ENCODE measurements at places on chromosomes 6 and 20. TPM values are rescaled to one million over a fixed set of nuclear protein-coding genes. Genes with fewer than 3 reads are reported as not detected.

DNA sequence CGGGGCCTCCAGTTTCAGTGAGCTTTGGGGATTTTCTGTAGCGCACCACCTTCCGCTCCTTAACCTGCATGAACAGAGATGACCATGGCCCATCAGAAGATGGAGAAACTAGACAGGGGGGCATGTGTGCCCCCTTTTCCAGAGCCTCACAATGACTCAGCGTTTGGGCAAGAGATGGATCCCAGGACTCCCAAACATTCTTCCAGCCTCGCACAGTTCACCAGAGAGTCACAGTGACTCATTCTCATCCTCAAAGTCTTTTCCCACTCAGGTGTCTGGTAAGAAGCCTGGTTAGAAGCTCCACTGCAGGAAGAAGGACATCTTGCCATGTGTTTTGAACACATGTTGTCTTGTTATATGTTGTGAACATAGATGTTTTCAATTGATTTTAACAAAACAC lies 76.2 kb upstream of the FRMD1 start:
- DNase-seq = no peak

DNA sequence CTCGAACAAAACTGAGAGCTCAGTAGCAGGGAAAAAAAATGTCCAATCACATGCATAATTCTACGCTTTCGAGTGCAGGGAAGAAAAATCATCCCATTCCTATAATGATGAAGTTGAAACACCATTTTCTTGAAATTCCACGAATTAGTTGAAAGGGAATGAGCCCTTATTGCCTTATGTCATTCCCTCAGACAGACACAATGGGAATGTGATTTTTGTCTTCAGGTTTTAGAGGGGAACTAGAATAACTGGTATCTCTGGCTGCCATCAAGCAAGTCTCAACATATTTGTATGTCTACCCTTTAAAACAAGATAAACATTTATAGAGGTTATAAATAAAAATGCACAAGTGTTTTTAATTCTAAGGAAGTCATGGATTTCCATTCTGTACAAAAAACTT lies 87.9 kb downstream of the KIF13A start:
- DNase-seq = no peak

NR2E1 gene
- total RNA-seq = not detected

GRCh38 chr6:113397236-113397635 lies 459.9 kb upstream of the MARCKS start:
- peak; percentile 70 for DNase-seq

DNA sequence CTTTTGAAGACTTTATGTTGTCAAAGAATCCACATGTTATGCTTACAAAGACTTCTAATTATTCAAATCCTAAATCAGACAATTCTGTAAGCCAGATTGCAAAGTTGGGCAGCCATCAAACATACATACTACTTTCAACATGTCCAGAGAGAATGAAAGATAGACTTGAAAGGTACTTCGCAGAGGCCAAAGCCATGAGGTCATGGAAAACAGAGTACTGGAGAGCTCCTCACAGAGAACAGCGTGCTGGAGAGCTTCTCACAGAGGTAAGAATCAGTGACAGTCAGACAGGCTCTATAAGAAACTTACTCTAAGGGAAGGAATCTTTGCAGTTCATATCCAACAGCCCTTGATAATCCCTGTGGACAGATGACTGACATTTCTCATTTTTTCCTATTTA lies 400.2 kb downstream of the GJA1 start:
- peak; percentile 17 for DNase-seq

DNA sequence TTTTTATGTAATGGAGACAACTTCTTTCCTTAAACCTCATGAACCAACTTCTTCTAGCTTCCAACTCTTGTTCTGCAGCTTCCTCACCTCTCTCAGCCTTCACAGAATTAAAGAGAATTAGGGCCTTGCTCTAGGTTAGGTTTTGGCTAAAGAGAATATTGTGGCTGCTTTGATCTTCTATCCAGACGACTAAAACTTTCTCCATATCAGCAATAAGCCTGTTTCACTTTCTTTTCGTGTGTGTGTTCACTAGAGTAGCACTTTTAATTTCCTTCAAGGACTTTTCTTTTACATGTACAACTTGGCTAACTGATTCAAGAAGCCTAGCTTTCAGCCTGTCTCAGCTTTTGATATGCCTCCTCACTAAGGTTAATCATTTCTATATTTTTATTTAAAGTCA lies 596.1 kb upstream of the NRSN1 start:
- no peak for DNase-seq

DNA sequence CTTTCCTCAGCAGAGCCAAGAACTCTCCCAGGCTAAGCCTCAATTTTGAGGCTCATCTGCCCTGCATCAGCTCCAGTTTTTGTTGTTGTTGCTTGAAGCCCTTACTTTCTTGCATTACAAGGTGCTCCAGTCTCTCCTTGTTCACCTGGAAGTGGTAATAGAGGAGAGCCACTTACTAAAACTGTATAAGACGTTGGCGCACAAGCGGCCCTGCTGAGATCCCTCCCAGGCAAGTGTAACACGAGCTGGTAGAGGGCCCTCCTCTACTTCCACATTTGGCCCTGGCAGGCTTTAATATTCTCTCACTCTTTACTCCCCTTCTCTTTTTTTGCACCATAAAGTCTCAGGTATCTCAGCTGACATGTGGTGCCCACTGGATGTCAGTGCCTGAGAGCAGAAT lies 19.5 kb downstream of the GCM2 start:
- DNase-seq = no peak

SLC22A16 gene
- total RNA-seq = not detected

GRCh38 chr20:13142143-13142542 lies 78.9 kb upstream of the ISM1 start:
- DNase-seq = no peak

DNA sequence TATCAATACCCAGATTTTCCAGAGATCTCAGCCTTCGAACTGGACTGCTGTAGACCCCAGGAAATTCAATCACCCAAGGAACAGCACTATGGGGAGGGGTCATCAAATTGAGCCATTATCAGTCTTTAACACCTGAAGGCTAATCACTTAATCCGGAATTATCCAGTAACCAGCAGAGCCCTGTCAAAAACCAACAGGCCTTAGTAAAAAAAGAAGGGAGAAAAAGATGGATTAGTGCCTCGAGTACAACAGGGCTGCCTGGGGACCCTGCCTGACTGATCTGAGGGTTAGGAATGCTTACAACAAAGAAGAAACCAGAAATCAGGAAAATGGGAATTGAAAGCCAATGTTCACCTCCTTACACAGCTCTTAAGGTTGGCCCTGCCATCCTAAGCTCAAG lies 7.6 kb downstream of the RRAGD start:
- DNase-seq = no peak

TMEM151B gene
- total RNA-seq = not detected

IL17A gene
- not detected for total RNA-seq

- peak; percentile 9 for DNase-seq
These were observed 145.9 kb downstream of the SYCP2 start for GRCh38 chr20:59787538-59787890.

LGSN gene
- total RNA-seq = 0.55 TPM

MUC22 gene
- not detected for total RNA-seq

SMLR1 gene
- total RNA-seq = not detected

CPNE5 gene
- total RNA-seq = not detected

DNA sequence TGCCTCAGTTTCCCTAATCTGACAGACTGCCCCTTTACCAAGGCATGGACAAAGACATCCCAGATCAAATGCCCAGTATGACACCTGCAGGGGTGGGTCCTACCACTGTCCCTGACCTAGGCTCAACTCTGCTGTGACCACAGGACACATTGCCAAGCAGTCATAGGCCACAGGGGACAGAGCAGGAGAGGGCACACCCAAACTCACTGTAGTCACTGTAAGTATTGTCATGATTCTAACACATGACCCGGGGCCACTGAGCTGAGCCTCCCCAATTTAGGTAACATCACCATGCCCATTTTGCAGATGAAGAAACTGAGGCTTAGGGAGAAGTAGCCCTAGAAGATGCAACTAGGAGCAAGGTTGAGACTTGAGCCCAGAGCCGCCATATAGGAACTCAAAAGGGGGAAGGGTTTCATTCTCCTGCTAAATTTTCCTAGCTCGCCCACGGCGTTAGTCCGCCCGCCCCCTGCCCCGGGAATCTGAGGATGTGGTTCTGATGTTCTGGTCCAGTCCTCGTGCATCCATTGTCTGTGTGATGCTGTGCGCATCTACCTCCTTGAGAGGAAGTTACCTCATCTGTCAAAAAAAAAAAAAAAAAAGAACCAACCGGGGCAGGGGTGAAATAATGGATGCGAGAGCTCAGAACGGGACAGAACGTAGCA lies 44.8 kb downstream of the PMEPA1 start:
- DNase-seq = no peak

DNA sequence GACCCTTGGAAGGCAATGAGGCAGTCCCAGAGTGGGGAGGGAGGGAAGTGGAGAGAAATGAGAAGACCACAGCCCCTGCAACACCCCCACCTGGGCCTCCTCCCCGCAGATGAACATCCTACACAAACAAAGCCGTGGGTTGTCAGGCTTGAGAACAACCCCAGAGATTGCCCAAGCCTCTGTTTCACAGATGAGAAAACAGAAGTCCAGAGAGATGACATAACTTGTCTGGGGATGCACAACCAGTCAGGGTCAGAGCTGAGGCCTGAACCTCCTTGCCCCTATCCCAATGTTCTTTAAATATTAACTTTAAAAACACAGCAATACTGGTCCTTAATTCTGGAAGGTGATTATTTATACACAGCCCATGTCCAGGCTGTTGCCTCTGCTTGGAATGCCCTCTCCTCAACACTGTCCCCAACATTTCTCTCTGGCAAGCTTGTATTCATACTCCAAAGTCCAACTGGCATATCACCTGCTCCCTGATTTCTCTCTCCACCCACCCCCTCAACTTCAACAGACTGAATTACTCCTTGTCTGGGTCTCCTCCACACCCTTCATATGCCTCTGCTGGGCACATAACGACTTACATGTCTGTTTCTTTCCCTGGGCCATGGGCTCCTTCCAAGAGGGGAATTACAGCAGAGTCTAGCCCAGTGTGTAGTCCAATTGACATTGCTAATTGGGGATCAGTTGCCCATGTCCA lies 135.5 kb upstream of the LRFN2 start:
- no peak for DNase-seq

- DNase-seq = no peak
These were observed 96.7 kb downstream of the GFRAL start for GRCh38 chr6:55423933-55424332.

GPR63 gene
- not detected for total RNA-seq

DNA sequence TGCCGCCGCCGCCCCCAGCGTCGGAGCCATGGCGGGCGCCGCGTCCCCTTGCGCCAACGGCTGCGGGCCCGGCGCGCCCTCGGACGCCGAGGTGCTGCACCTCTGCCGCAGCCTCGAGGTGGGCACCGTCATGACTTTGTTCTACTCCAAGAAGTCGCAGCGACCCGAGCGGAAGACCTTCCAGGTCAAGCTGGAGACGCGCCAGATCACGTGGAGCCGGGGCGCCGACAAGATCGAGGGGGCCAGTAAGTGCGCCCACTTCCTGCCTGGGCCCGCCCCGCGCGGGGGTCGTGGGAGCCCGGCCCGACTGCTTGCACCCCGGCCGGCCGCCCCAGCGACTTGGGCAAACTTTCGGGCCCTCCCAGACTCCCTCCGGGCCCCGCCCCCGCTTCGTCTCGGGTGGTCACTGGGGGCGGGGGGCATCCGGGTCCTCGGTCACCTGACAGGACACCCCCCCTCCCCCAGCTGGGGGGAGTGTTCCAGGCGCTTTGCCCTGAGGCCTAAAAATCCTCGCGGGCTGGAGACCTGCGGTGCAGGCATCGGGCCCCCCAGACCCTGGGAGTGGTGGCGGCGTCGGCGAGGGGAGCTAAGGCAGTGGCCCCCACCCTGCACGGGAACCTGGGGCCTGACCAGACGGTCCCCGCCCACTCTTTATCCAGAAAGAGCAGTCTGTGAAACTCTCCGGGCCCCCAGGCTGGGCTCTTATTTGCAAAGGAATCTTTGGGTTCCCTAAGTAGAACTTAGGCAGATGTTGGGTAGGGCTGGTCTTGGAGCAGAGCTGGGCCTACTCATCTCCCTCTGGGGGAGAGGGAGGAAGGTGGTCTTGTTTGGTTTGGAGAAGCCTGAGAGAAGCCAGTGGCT lies 501 bp downstream of the PLCG1 start:
- peak; percentile 92 for DNase-seq

GRCh38 chr6:156686301-156686994 lies 90.7 kb upstream of the ARID1B start:
- peak; percentile 37 for DNase-seq

DNA sequence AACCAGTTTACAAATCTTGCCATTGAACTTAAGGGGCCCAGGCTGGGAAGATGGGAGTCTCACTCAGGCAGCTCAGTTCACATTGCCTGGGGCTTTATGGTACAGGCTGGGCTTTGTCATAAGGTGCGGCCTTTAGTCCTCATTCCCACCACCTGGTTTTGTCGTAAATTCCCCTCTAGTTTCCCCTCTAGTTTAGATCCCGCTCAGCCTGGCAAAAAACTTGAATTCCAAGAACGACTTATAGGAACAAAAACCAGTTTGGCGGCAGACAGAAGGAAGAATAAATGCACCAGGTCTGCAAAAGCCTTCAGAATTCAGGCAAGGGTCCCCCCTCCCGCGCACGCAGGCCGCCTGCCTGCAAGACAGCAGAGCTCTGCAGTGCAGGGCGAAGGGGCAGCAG lies 4.1 kb downstream of the BMP7 start:
- no peak for DNase-seq

DNA sequence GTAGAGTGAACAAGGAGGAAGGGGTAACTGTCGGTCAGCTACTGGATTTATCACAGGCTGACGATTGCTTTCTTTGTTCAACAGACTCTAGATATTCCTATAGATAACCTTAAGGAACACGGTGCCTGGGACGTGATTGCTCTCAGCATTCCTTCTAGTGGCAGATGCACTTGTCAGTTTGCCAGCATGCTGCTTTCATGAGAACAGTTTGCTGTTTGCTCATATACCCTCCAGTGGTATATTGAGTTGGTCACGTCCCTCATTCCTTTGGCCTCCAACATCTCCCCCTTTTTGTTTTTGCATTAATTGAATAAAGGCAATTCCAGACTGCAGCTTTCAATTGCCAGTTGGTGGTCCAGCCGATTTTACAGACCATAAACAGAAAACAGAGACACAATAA lies 76.8 kb upstream of the BTN3A2 start:
- no peak for DNase-seq

ELOVL4 gene
- total RNA-seq = 5.3 TPM

LY6G6F gene
- total RNA-seq = not detected

RPS10 gene
- total RNA-seq = 1,015 TPM

DNA sequence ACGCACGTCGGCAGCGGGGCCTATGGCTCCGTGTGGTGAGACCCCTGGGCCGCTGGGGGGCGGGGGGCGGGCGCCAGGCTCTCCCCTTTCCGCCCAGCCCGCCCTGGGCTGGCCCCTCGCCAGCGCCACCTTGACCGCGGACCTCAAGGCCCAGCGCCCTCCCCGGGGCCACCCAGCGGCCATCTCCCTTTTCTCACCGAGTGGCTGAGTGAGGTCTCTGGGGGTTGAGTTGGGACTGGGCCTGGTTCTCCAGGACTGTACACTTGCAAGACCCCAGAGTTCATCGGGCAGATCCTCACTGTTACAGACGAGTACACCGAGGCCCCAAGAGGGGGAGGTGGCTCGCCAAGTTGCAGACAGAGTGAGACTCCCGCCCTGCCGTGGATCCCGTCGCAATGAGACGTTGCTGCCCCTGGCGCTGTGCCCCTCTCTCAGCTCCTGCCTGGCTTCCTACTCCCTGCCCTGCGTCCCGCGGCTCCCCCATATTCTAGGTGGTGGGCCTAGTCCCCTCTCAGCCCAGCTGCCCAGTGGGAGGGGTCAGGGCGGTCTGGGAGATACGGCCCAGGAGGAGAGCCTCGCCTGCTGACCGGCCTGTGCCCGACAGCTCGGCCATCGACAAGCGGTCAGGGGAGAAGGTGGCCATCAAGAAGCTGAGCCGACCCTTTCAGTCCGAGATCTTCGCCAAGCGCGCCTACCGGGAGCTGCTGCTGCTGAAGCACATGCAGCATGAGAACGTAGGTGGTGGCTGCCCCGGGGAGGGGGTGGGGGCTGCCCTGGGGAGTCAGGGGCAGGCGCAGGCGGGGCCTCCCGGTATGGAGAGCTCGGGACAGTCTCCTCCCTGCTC lies 576 bp downstream of the MAPK13 start:
- DNase-seq = peak; percentile 86

Measured in stomach (tissue), 19 donors.